IMR-90 (cell line): ENCODE measurements at places on chromosomes 13 and 19. TPM values are rescaled to one million over a fixed set of nuclear protein-coding genes. Genes with fewer than 3 reads are reported as not detected.

DNA sequence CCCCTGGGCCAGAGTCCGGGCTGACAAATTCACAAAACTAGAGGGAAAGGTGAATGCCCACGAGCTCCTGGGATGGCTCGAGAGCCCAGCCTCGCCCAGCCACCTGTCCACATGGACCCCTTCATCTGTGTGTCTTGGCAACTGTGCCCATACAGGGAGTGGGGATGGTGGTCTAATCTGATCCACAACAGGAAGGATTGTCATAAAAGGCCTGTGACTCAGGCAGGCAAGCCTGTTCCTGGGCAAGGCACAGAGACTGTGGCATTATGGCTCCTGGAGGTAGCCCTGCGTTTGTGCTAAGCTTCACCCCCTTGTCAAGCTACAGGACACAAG, 20.0 kb downstream of the CAPS start:
- peak; percentile 16 for DNase-seq

DNA sequence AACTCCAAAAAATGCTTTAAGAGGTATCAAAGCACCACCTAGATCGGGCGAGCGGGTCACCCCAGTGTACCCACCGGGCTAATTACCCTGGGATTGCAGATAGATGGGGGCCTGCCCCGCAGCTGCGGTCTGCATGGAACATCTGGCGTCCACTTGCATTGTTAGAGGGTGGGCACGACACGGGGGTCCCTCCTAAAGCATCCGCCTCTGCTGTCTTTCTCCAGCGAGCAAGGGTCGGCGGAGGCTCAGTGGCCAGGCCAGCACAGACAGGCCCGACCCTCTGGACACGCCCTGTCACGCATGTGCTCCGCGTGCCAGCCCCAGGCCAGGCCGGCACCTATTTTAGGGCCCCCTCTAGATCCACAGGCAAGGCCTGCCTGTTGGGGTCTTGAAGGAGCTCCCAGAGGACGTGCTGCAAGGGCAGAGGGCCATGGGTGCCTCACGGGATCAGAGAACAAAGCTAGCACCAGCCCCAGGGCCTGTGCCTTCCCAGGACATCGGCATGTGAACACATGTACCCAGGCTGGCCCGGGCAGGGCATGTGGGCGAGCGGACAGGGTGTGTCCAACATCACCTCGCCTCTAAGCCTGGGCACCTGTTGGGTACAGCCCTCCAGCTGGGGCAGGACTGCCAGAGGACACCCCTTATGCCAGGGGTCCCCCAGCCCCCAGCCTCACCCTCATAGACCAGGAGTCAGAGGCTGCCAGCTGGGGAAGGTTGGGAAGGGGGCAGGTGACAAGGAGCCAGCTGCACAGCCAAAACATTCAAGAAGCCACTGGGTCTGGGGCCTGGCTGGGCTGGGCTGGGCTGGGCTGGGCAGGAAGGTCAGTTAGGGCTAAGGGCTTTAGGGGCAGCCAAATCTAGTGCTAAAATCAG, 35.6 kb upstream of the NANOS3 start:
- no peak for DNase-seq

DNA sequence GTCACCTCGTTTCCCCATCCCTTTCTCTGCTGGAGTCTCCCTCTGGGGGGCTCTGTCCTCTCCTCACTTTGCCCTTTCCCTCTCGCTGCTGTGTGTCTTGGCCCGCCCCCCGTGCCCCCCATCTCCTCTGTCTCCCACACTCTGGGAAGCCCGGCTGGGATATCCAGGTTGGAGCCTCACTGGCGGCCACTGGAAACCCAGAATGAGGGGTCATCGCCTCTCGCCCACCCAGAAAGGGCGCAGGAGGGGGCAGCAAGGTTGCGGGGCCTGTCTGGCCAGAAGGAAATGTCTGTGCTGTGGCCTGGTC, 15.6 kb downstream of the CCDC97 start:
- DNase-seq = no peak

Gene HNRNPUL1
- total RNA-seq = 50.7 and 56.1 TPM in 2 replicates

Gene VAV1
- not detected in 2 replicates for total RNA-seq
